ENCODE measurements at places on chromosomes 16 and 17.

GRCh38 chr16:3646348-3646920, 8.1 kb upstream of the DNASE1 start:
- no peak for DNase-seq

- DNase-seq, result no peak
These were observed 37.6 kb downstream of the VMP1 start for GRCh38 chr17:59745040-59745439.

- peak; percentile 31 for DNase-seq
These were observed 646 bp downstream of the HIC1 start for GRCh38 chr17:2055292-2056205.

GRCh38 chr16:53780051-53780450, 76.1 kb downstream of the FTO start:
- no peak for DNase-seq

GRCh38 chr17:17108451-17109049, 66.3 kb downstream of the MPRIP start:
- DNase-seq, result no peak

DNA sequence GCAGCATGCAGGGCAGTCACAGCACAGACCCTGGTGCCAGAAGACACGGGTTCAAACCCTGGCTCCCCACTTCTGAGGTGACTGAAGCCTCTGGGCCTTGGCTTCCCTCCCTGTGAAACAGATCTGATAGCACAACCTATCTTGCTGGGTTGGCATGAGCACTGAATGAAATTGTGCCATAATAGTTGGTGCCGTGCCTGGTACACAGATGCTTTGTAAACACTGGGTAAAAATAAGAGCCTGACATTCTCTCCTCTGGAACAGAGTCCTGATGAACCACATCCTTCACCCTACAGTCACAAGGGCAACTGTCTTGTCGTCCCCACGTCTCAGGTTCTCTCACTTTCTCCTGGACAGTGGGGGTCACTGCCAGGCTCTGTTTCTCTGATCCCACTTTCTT, 35.7 kb downstream of the NOS2 start:
- no peak for DNase-seq

DNA sequence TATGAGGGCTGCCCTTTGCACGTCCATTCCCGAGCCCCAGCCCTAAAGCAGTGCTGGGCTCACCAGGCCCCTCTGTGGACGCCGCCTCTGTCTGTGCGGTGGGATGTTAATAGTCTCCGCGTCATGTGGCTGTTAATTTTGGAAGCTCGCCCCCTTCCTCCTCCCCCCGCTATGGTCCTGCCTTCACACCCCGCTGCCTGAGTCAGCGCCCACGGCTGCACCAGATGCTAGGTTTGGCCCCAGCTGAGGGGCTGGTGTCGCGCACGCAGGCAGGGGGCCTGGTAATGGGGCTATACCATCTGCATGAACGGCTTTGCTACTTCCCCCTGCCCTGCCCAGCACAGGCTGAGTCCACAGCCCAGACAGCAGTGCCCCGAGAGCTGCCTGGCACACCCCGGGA, 4.1 kb upstream of the SSTR5 start:
- no peak for DNase-seq

- DNase-seq, result no peak
These were observed 16.8 kb upstream of the ASGR2 start for GRCh38 chr17:7131423-7131791.

DNA sequence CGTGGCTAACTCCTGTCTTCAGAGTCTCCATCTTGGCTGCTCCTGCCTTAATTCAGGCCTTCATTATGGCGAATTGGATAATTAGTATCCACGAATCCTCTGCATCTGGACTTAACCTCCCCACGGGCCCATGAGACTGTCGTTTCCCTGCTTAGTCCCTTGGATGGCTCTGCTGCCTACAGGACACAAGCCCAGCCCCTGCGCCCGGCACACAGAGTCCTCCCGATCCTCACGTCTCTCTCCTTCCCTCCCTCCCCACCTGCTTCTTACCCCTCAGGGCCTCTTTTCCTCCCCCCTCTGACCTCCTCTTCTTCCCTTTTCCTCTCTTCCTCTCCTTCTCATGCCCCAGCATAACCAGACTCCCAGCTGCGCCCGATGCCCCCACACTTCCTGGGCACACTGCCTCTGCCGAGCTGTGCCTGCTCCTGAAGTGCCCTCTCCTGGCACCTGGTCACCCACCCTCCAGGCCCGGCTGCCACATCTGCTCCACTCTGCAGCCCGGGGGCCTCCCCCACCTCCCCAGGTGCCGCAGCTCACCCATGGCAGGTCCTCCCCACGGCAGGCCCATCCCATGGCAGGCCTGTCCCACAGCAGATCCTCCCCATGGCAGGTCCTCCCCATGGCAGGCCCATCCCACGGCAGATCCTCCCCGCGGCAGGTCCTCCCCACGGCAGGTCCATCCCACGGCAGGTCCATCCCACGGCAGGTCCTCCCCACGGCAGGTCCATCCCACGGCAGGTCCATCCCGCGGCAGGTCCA, 45.9 kb downstream of the RPH3AL start:
- DNase-seq, result no peak

- DNase-seq, result peak; percentile 42
These were observed 270.7 kb downstream of the NTN1 start for GRCh38 chr17:9291912-9292560.

DNA sequence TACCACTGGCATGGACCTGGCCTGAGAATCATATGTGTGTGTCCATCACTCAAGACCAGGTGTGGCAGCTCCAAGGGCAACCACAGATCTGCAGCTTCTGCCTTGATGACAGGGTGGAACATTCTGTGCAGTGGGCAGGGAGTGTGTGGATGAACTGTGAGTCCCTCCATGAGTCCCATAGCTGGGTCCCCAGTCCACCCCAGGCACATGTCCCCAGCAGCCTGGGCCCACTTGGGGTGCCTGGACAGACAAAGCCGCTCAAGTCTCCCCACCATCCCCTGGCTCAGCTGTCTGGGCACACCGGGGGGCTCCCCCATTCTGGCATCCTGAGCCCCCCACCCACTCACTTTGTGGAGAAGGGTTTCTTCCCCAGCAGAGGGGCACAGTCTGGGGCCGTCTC, 4.6 kb upstream of the KRT16 start:
- DNase-seq, result no peak

Data from stimulated activated CD4-positive, alpha-beta T cell treated with anti-CD3 and anti-CD28 coated beads, Interleukin-15, amount 100 ng/mL, for 48 hours (primary cell).